ENCODE measurements at places on chromosomes 12 and 14.

- DNase-seq = no peak
Measured at GRCh38 chr14:100425429-100425827, 102.3 kb downstream of the SLC25A47 start.

DNA sequence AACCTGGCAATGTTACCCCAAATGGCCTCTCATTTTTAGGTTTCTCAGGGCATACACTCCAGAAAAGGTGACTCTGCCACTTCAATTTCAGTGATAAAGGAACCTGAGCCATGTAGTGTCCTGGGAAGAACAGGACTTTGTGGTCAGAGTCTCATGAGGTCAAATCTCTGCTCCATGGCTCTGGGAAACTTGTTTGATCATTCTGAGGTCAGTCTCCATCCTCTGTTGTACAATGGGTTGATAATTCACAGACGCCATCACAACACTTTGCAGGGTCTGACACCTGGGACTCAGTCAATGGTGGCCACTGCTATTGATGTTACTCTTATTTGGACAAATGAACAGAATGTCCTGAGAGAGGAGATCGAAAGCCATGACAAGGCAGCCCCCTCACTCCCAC is 31.1 kb upstream of the SMOC1 start:
- DNase-seq = no peak

DNA sequence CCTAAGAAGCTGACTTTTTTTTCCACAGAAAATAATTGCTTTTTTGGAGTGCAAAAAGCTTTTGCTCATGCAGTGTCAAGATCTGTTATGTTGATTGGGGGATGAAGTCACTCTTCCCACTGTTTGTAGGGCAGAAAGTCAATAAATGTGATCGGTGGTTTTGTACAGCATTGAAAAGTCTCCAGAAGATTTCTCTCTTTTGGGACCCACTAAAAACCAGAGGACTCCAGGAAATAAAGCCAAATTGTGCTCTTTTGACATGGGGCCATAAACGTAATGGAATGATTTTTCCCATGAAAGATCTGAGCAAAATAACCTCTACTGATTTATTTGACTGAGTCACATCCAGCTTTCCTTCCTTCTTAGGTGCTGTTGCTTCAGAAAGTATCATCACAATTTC is 122.5 kb downstream of the SNAPC1 start:
- DNase-seq = no peak

- DNase-seq = no peak
Measured at GRCh38 chr12:121085506-121086353, 46.7 kb upstream of the OASL start.

GRCh38 chr14:68727315-68728047 is 65.4 kb downstream of the ZFP36L1 start:
- DNase-seq = no peak

DNA sequence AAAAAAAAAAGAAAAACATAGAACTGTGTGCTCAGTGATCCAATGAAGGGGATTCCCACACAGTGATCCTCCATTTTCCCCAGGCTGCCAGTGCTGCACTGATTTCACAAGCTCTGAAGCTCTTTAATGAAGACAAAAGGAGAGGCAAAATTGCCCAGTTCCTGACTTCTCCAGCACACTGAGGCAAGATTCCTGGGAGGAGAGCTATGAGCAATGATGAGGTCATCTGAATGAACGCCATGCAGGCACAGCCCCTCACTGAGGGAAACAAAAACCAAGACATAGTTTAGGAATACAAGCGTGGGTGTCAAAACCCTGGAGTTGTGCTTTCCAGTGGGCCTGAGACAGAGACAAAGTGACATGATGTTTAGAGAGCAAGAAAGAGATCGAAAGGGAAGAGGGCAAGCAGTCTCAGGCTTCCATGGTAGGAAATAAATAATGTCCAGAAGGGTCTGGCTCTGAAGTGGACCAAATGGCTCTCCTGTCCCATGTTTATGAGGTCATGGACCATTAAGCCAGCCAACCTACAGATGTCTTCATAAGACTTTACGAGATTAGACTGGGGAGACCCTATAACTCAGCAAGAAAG is 40.9 kb upstream of the SMUG1 start:
- no peak for DNase-seq

DNA sequence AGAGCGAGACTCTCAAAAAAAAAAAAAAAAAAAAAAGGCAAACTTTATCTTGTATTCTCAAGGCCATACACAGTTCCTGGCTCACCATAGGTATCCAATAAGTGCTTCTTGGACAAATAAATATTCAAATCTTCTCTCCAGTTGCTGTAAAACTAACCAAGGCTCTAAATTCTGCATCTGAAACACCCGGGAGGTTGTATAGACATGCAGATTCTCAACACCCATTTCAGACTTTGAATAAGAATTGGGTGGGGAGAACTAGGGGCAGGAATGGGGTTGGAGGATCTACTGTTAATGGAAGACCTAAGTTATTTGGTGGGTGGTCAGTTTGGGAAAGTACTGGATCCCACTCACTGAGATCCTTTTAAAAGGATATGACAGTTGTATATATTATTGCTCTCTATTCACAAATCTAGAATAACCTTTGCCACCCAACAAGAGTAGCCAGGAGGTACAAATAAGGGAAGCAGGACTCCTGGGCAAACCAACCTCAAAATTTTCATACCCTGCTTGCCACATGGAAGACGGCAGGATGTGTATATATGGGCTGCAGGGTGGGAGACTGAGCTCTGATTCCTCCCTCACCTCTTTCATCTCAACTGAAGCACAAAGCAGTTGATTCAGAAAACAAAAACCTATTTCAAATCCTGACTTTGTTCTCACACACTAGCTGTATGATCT is 879 bp downstream of the GDF3 start:
- no peak for DNase-seq

GRCh38 chr12:30003321-30003720 is 219.6 kb upstream of the TMTC1 start:
- DNase-seq = no peak

GRCh38 chr14:20560961-20561360 is at the start of gene RNASE9:
TSS of gene RNASE9 (minus strand) at chr14:20561047.
- no peak for DNase-seq
